Caudate nucleus (tissue), 63 donors: ENCODE measurements at places on chromosomes 5 and 9.

DNA sequence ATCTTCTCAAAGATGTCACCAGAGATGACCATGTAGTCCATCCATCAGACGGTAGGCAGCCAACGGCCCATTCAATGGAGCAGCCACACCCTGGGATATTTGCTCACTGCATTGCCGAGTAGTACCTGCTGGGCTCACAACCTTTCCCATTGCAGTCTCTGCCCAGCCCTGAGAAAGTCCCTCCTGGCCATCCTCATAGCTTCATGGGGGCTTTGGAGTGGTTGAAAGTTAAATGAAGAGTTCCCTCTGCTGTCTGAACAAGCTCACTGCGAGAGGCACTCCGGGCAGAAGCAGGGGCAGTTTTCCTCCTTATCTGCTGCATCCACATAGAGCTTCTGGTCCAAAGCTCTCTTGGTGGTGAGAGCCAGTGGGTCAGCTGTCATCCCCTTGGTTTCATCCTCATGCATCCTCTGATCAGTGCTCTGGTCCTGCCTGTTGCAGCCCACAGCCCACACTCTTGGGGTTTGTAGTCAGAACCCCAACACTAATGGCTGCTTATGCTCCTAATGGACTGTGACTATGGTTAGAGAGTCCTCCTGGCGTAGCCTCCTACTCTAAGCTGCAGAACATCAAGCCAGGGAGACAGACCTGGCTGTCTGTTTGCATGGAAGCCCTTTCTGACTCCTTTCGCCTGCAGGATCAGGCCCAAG lies 23.3 kb downstream of the TNFSF8 start:
- no peak for DNase-seq

DNA sequence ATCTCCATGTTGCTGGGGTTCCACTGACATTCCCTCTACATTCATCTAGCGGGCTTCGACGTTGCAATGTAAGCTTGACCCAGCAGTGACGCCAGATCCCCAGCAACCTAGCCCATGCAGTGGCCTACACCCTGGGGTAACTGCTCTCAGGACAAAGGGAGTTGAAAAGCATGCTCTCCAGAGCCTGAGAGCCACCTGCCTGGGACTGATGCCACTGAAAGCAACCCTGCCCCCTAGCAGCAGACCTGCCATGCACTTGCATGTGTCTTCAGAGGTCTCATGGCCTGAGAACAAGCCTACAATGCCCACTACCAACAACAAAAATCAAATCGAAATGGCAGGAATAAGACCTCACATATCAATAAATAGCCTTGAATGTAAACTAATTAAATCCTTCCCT lies 330.3 kb downstream of the TRIM36 start:
- no peak for DNase-seq

- no peak for DNase-seq
These were observed 273.1 kb upstream of the HAPLN1 start for GRCh38 chr5:83993803-83994202.

DNA sequence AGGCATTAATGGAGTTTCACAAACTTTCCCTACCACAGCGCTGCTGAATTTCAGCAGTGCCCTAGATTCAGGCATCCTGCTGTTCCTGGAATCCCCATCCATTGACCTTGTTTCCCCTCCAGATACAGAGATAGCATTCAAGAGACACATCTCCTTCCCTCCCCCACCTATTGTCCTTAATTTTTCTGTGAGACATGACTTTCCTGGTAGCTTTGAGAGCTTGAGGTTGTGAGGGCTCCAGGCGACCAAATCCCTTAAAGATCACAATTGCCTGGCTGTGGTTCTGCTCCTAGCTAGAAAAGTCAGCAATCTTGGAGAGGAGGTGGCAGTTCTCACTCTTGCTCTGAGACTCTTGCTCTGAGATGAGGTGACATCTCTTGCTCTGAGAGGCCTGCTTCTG lies 48.0 kb downstream of the PRR16 start:
- DNase-seq, result no peak

- DNase-seq, result no peak
These were observed 21.0 kb downstream of the GLRX start for GRCh38 chr5:95801532-95801931.

- DNase-seq, result peak; percentile 8
These were observed 250.3 kb downstream of the SEC61B start for GRCh38 chr9:99472240-99472915.

GRCh38 chr5:107431998-107432397 lies 238.7 kb downstream of the EFNA5 start:
- no peak for DNase-seq

- DNase-seq, result no peak
These were observed 48.1 kb downstream of the KCNV2 start for GRCh38 chr9:2765250-2765880.

GRCh38 chr9:115146581-115147021 lies 28.6 kb upstream of the TNC start:
- DNase-seq, result no peak

DNA sequence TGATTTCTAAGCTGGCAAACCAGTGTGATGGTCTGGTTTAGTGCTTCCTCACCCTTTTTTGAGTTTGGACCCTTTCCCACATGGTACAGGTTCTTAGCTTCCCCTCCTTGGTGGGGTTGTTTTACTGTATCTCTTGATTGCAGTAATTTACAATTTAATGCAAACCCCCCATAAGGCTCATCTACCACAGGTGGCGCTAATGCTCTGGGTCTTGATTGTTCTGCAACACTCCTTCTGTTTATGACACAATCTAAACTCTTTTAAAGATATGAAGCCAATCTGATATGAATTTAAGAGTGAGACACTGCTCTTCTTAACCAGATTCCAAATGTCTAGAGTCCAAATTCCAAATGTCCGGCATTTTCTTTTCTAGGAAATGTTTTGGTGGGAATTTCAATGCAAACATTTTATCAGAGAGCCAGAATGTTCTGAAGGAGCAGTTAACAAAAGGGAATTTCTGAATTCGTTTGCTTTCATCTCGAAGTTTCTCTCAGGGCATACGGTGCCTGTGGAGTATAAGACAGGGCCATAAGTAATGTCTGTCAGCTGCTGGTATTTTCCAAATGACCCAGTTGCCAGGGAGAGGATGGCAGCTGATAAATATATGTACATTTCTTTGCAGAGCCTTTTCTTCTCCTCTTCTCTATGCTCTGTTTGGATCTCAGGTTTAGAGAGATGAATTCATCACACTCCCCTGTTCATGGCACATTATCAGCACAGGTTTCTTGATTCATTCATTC lies 246.8 kb downstream of the ARHGAP26 start:
- DNase-seq, result no peak

DNA sequence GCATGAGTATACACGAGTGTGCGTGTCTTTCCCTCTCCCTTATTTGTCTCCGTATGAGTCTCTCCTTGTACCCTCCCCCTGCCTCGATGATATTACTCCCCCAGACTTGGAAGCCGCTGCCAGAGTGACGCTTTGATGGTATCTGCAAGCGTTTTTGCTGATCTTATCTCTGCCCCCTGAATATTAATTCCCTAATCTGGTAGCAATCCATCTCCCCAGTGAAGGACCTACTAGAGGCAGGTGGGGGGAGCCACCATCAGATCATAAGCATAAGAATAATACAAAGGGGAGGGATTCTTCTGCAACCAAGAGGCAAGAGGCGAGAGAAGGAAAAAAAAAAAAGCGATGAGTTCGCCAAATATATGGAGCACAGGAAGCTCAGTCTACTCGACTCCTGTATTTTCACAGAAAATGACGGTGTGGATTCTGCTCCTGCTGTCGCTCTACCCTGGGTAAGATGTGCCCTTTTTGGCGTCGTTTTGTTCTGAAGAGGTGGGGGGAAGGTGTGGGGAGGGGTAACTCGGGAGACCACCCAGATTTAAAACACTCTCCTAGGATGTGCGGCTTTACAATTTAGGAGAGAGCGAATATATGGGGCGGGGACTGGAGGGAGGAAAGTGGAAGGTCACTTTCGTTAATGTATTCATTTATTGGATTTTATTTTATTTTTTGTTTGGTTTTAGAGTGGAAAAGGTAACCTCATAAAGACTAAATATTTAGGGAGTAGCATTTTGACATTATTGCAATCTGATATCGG lies at the start of gene GABRG2:
TSS of gene GABRG2 (plus strand) at position 119 of the 757 bp plus-strand sequence. CDS start at position 346, 227 bp downstream.
- peak; percentile 54 for DNase-seq

- DNase-seq, result no peak
These were observed 10.8 kb downstream of the SLC9A3 start for GRCh38 chr5:513216-514100.
